ENCODE measurements at places on chromosomes 3 and 15.

- DNase-seq: no peak
These were observed 13.0 kb upstream of the RAMAC start for GRCh38 chr15:82972990-82973389.

GRCh38 chr3:46093966-46094365, 66.7 kb upstream of the XCR1 start:
- no peak for DNase-seq

- no peak for DNase-seq
These were observed 1353.1 kb downstream of the ZPLD1 start for GRCh38 chr3:103787879-103788278.

GRCh38 chr15:74630284-74631086, 14.8 kb downstream of the CLK3 start:
- DNase-seq: no peak

DNA sequence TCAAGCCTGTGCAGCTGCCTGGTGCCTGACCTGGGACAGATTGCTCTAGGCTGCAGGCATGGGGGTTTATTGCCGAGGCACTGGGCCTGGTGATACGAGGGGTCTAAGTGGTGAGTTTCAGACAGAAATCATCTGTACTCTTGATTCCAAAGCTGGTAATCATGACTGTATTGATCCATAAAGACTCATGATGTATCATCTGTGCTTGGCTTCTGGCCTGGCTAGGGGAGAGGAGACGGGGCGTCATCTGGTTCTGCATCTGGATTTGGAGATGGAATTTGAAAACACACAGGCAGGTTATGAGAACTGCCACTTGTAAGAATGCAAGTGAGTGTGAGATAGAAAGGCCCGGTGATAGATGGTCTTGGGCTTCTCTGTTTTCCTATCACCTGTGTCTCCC, 337.4 kb upstream of the C2CD4B start:
- DNase-seq: no peak

DNA sequence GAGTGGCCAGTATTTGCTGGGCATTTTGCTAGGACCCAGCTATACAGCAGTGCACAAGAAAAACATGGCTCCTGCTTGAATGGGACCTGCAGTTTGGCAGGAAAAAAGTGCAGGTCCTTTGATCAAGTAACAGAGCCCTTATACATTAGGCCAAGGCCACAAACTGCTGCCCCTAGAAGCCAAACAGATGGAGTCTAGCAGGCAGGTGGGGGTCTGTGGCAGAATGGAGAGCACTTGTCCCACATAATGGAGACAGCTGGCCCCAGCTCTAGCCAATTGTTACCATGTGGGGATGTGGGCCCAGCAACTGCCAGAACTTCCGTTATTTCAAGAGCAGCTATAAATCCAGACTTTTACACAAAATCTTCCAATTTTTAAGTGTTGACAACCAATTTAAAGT, 79.3 kb downstream of the SHQ1 start:
- DNase-seq: no peak

- no peak for DNase-seq
These were observed 149.1 kb downstream of the CTNNB1 start for GRCh38 chr3:41348401-41348800.

- DNase-seq: no peak
These were observed 28.6 kb upstream of the RAB7A start for GRCh38 chr3:128697341-128697740.

- no peak for DNase-seq
These were observed 22.5 kb downstream of the HEXA start for GRCh38 chr15:72353266-72353665.

GRCh38 chr15:40257656-40258450, 19.0 kb downstream of the PAK6 start:
- no peak for DNase-seq

- DNase-seq: no peak
These were observed 1.8 kb downstream of the ARL8B start for GRCh38 chr3:5123937-5124336.

Data from stimulated activated CD4-positive, alpha-beta T cell treated with anti-CD3 and anti-CD28 coated beads, TNF-alpha, amount 100 ng/mL, for 4 hours (primary cell).